ENCODE measurements at places on chromosomes 3 and 15.

GRCh38 chr3:89179355-89180001 lies 72.1 kb downstream of the EPHA3 start:
- DNase-seq, result no peak

DNA sequence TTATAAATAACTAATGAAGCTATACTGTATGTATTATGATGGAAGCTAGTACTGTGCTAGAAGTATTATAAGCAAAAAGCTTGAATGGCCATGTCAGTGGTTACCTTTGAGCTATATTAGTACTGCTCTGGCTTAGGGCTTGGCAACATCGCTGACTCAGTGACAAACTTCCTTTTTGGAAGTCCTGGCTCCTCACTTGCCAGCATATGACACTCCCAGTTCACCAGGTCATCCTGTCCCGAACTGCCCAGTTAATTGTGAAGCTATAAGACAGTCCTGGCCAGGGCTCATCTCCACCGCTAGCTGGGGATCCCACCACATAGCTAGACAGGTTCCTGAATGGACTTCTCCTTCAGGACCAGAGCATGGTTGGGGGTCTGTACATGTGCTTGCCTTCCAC lies 31.9 kb downstream of the RAB8B start:
- no peak for DNase-seq

- no peak for DNase-seq
Measured at GRCh38 chr3:55094676-55095075, 166.8 kb upstream of the LRTM1 start.

DNA sequence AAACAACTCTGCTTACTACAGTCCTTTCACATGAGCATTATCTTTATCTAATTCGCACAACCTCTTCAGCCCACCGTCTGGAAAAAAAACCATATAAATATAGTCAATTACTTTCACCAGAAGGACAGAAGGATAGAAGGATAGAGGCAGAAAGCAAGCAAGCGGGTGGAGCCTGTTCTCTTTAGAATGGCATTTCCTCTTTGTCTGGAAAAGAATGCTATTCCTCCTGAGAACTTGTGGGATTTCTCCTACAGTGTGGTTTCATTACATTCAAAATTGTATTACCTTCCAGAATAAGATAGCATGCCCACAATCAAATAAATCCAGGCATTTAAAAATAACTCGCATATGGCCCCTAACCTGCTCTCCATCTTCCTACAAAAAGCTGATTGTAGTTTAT lies 23.1 kb downstream of the SLC30A4 start:
- DNase-seq, result no peak

Data from activated CD4-positive, alpha-beta T cell treated with anti-CD3 and anti-CD28 coated beads, Interleukin-2, amount 50 U/mL, for 16 hours (primary cell).